ENCODE measurements at places on chromosomes 4 and X. TPM values are rescaled to one million over a fixed set of nuclear protein-coding genes. Genes with fewer than 3 reads are reported as not detected.

SCML2 gene
- 0.41 TPM for total RNA-seq

SYP gene
- total RNA-seq = 0.36 TPM

PPP1R3F gene
- total RNA-seq = 4.3 TPM

SFRP2 gene
- not detected for total RNA-seq

CT55 gene
- total RNA-seq = not detected

DNA sequence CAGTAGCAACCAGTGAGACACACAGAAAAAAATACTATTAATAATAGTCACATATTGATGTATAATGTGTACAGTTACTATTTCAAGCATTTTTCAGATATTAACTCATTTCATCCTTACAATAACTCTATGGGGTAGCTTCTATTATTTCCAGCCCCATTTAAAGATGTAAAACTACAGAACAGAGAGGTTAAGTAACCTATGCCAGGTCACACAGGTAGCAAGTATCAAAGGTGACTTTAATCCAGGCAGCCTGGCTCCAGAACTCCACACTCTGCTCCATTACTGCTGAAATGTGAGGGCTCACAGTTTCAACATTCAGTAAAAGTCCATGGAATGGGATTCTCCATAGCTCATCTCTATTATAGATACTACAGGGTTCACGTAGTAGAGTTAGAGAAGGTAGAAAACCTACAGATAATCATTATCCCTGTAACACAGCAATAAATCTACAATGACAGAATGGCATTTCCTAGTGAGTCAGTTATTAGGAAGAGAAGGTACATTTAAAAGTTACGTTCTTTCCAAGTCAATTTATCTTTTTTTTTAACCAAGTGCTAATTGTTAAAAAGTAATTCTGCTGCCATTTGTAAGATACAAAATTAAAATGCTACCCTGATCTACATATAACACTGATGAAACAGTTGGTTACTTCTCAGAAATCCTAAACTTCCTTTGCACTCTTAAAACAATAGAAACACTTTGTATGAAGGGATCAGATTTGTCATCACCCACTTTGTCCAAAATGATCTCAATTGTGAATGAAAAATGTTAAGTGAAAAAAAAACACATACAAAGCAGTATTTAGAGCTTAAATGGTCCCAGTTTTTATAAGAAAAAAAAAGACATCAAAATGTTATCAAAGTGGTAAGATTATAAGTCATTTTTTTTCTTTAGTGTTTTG lies 18.7 kb downstream of the RELL1 start:
- H3K27me3 ChIP-seq = no peaks in the 10 kb centered on the region
- H3K36me3 ChIP-seq = no peaks in the 10 kb centered on the region
- no peak overlapping the region for H3K4me3 ChIP-seq
- no peak for DNase-seq
- no peak overlapping the region for H3K27ac ChIP-seq
- H3K4me1 ChIP-seq = peaks cover 9% of the 10 kb centered on the region

DNA sequence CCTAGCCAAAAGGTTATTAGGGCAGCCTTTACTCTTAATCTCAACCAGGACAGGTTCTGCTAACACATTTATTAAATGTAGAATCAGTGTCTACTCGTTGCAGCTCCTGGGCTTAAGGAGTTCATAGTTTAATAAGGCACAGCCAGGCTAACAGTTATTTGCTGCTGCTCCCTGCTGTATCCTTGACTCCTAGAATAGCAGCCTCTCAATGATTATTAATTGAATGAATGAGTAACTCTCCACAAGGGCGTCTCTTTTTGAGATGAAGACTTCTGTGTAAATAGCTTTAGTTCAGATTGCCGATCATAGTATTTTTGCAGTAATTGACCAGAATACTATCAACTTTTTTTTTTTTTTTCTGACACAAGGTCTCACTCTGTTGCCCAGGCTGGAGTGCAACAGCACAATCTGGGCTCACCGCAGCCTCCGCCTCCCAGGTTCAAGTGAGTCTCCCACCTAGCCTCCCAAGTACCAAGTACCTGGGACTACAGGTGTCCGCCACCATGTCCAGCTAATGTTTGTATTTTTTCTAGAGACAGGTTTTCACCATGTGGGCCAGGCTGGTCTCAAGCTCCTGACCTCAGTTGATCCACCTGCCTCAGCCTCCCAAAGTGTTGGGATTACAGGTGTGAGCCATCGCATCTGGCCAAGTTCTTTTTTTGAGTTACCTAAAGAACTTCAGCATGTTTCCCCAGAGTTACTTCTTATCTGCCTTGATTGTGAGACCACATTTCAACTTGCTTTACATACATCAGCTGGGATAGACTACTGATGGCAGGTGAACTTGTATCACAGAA lies 2.9 kb downstream of the UGDH start:
- no peak for DNase-seq
- H3K36me3 ChIP-seq = peaks cover 3% of the 10 kb centered on the region
- H3K27ac ChIP-seq = no peak overlapping the region
- no peak overlapping the region for H3K4me3 ChIP-seq

DNA sequence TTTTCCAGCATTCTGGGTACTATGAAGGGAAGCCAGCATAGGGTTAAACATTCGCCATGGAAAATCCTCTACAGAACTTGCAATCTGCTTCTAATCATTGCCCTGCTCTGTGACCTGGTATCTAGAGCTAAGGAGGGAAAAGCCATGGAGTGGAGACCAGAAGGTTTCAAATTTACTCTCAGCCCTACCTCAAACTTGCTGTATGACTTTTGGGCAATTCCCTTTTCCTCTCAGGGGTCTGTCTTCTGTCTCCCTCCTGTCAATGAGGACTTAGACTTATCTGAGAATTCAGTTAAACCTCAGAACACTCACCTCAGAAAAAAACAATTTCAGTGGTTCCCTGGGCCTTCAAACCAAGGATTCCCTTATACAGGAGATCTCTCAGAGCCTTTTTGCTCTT lies 29.1 kb downstream of the ARHGEF9 start:
- peaks cover 18% of the 10 kb centered on the region for H3K4me1 ChIP-seq
- no peaks in the 10 kb centered on the region for H3K36me3 ChIP-seq
- H3K27me3 ChIP-seq = no peaks in the 10 kb centered on the region
- no peak overlapping the region for H3K27ac ChIP-seq
- DNase-seq = no peak

GRCh38 chr4:100286636-100287035 lies 96.4 kb upstream of the DDIT4L start:
- no peak overlapping the region for H3K4me3 ChIP-seq
- H3K4me1 ChIP-seq = no peaks in the 10 kb centered on the region
- no peaks in the 10 kb centered on the region for H3K27me3 ChIP-seq

- H3K4me1 ChIP-seq = peaks cover 27% of the 10 kb centered on the region
- DNase-seq = peak; percentile 48
- peak overlapping the region; percentile 56 for H3K27ac ChIP-seq
Observed at GRCh38 chr4:54941994-54942552, 183.3 kb downstream of the KDR start.

DNA sequence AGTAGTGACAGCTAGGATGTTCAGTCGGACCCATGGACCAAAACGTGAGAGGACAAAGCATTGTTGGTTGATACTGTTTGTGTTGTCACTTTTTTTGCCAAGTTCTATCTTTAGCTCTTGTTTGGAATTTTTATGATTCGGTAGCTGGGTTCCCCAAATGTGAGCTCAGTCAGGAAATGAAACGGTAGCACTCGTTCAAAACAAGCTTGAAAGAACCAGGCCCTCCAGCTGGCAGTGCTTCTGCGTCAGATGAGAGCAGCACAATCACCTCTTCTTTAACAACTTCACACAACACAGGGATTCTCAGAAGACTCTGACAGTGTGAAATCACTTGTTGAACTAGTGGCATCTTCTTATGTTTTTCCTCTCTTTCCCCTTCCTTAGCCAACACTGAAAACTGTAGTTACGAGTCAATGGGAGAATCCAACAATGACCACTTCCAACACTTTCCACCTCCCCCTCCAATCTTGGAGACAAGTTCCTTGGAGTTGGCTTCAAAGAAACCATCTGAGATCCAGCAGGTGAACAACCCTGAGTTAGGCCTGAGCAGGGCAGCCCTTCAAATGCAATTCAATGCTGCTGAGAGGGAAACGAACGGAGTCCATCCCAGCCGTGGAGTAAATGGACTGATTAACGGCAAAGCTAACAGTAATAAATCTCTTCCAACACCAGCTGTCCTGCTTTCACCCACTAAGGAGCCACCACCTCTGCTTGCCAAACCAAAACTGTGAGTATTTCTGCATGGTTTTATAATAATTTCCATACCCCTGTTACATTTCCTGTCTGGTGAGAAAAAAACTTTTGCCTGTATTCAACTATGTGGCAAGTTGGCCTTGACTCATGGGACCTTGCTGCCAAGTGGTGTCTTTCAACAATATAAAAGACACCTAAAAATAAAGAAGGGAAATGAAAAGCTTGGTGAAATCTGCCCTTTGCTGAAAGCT lies 214.6 kb downstream of the PALLD start:
- no peak overlapping the region for H3K4me3 ChIP-seq
- no peaks in the 10 kb centered on the region for H3K27me3 ChIP-seq
- peaks cover 12% of the 10 kb centered on the region for H3K4me1 ChIP-seq
- no peaks in the 10 kb centered on the region for H3K36me3 ChIP-seq

- H3K27me3 ChIP-seq = no peaks in the 10 kb centered on the region
- H3K4me1 ChIP-seq = no peaks in the 10 kb centered on the region
- H3K36me3 ChIP-seq = no peaks in the 10 kb centered on the region
- H3K4me3 ChIP-seq = no peak overlapping the region
Observed at GRCh38 chr4:17204908-17205307, 306.5 kb upstream of the LDB2 start.
